ENCODE measurements at places on chromosomes 12 and 14.

GRCh38 chr14:36835128-36835527, 173.5 kb downstream of the PAX9 start:
- DNase-seq: no peak

GRCh38 chr14:92040431-92041051, 682 bp upstream of the TRIP11 start:
- DNase-seq: peak; percentile 28

- DNase-seq: no peak
These were observed 89.9 kb upstream of the PRICKLE1 start for GRCh38 chr12:42679466-42679865.

GRCh38 chr12:77686760-77687159, 143.9 kb upstream of the NAV3 start:
- DNase-seq: no peak

DNA sequence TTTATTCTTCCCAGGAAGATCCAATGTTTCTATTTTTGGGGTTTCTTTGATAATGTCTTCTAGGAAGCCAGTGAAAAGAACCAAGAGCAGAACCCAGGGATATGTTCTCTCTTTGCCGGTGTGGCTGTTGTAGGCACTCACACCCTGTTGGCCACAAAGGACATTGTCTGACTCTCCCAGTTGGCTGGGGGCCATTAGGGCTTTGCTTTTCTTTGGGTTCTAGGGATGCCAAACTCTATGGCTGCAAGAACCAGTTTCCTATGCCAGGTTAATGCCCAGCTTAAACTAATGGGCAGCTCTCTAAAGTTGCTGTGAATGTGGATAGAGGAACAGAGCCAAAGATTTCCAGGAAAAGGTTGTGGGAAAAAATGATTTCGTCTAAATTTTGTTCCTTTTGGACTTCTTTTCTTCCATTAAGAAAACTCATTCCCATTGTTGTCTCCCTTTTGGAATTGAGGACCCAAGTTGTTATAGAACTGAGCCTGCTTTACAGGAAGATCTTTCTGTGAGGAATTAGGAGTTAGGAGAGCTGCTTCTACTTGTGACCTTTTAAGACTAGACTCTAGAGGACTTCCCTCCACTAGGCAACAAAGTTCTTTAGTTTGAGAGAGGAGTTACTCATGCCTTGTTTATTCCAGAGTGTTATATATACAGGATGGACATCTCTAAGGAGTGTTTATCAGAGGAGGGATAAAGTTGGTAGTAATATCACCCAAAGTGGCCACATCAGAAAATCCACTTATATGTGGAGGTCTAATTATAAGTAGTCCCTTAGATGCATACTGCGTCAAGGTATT, 13.1 kb downstream of the COPZ1 start:
- no peak for DNase-seq

DNA sequence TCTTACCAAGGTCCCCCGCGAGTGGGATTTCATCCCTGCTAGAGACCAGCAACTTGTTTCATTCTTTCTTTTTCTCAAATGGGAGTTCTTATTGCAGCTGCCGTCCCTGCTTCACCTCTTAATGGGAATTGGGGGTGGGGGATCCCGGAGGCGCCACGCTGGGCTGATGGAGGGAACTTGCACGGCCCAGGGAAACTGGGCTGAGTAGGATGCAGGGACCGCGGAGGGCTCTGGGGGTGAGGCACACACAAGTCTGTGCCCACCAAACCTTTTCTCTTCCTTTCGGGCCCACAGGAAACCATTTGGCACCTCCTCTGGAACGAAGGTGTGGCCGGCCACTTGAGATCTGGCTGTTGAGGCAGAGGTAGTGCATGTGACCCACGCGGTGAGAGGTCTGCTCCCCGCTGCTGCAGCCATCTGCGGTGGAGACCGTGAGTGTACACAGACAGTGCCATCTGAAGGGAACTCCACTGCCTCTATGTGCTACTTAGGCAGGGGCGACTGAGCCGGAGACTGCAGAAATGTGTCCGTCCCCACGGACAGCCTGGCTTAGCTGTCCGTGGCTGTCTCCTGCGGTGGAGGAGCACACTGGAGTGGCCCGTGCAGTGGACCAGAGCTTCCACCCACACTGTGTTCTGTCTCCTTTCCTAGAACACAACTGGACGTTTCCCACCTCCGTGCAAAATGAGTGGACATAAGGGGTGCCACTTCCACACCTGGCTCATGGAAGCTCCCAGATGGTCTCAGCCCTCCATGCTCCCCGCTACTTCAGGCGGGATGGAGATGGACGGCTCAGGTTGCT, 42.1 kb upstream of the TESC start:
- DNase-seq: no peak

DNA sequence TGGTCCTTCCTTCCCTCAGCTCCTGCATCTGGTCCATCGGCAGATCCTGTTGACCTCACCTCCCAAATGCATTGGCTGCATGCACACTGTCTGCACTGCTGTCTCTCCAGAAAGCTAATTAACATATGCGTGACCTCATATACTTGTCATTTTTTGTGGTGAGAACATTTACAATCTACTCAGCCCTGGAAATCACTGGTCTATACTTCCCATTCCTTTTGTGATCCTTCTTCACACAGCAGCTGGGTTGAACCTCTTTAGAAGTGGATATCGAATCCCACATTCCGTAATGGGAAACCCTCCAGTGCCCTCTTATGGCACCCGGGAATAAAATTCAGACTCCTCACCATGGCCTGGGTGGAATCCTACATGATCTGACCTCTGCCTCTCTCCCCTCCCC, 45.0 kb downstream of the SMOC1 start:
- DNase-seq: no peak

DNA sequence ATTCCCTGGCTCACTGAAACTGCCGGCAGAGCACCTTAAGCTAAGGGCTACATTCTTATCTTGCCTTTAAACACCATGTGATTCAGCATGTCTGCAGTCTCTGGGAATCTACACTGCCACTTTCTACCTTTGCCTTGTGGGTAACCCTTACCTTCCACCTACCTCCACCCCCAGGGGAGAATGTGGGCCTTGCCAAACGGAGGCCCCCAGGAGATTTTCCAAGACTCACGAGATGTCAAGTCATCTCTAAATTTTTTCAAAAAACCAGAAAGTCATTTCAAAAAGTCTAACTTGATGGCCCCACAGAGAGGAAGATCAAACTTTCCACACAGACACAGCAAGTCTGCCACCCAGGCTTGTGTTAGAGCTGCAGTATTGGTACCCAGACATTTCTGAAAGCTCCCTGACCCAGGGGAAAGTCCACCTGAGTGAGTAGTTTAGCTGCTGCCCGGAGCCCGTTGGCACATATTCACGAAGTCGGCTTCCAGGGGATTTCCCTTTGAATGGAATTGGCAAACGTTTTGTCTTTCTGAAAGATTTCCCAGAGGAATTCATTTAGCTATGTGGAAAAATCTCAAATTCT, 4.7 kb upstream of the PSMA6 start:
- peak; percentile 73 for DNase-seq

DNA sequence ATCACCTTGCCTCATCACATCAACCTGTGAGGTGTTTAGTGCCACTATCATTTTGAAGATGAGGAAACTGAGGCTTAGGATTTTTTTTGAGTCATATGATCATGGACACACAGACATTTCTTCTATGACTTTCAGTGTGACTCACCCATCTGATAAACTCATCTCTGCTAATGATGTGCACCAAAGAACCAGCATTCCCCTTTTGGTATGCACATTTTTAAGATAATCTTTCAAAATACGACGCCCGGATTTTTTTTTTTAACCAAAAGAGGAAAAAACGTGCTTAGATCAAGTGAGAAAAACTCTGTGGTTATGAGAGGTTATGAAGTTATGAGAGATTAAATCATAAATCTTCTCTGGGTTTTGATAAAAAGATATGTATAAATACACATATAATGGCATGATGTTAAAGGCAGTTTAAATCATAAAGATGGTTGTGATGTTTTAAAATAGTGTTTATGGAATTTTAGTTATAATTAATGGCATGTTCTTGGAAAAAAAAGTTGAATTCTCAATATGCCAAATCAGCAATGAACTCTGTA, 948.1 kb downstream of the TMTC2 start:
- no peak for DNase-seq

GRCh38 chr12:65232476-65233077, 45.9 kb upstream of the MSRB3 start:
- no peak for DNase-seq

DNA sequence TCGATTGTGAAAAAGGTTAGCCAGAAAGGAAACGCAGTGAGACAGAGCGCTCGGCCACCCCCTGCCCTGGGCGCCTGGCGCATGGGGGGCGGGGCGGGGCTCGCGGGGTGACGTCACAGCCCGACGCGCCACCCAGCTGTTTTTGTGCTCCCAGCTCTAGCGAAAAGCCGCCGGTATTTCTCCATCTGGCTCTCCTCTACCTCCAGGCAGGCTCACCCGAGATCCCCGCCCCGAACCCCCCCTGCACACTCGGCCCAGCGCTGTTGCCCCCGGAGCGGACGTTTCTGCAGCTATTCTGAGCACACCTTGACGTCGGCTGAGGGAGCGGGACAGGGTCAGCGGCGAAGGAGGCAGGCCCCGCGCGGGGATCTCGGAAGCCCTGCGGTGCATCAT, at the start of gene GABARAPL1:
TSS of gene GABARAPL1 (plus strand) at position 139 of the 393 bp plus-strand sequence. CDS start at position 392, 253 bp downstream.
- peak; percentile 85 for DNase-seq

DNA sequence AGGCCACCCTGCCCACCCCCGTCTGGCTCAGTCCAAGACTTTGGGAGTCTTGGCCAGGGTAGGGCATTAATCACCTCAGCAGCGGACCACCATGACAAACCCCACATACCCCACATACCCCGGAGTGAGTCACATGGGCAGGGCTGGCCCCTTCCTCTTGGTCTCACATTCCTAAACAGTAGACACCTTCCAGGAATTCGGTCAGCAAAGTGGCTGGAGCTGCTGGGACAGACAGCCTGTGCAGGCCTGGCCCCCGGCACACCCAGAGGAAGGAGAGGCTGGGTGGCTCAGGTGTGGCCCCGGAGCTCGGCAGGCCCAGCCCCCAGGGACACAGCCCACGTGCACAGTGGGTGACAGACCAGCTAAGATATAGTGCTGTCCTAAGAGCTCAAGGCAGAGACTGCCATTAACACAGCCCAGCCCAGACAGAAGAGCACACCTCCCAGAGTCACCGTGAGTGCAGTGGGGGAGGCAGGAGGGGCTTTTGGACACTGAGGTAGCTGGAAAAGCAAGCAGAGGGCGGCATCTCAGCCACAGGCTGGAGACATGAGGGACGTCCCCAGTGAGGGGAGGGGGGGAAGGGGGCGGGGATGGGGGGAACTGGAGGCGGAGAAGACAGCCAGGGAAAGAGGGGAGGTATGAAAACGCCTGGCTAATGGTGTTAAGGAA, 24.0 kb downstream of the CCDC85C start:
- no peak for DNase-seq

DNA sequence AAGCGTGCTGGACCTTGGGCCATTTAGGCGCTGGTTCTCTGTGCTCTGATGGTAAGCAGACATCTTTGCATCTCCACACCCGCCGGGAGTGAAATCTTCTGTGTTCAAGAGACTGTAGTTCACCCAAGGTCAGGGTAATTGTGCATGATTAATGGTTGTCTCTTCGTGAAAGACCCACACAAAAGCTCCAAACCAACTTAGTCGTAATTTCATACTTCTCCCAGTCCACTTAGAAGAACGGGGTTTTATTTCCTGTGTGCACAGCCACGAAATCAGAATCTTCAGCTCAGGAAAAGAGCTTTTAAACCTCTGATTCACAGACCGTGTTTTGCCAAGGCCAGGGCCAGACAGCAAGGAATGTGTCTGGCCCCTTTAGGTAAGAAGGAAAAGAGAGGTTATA, 640.9 kb downstream of the MED13L start:
- no peak for DNase-seq

- DNase-seq: peak; percentile 38
These were observed 3.4 kb downstream of the CYP46A1 start for GRCh38 chr14:99687284-99688209.

DNA sequence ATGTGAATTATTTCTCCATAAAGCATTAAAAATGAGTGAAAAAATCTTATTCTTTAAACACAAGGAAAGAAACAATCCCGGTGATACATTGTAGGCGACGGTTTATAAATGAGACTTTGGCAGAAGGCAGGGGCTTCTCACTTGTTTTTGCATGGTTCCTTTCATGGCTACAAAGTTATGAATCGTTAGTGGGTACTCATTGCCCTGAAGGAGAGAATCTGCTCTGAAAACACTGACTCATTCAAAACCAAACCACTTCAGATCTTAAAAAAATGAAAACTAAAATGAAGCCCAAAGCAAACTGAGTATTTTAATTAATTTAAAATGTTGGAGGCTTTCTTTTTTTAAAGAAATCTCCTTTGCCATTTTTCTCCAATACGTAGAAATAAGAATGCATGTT, 41.4 kb upstream of the AMIGO2 start:
- no peak for DNase-seq

GRCh38 chr14:58364316-58364715, 31.4 kb upstream of the TOMM20L start:
- no peak for DNase-seq

- DNase-seq: no peak
These were observed 1.1 kb downstream of the ATXN3 start for GRCh38 chr14:92105073-92105892.

DNA sequence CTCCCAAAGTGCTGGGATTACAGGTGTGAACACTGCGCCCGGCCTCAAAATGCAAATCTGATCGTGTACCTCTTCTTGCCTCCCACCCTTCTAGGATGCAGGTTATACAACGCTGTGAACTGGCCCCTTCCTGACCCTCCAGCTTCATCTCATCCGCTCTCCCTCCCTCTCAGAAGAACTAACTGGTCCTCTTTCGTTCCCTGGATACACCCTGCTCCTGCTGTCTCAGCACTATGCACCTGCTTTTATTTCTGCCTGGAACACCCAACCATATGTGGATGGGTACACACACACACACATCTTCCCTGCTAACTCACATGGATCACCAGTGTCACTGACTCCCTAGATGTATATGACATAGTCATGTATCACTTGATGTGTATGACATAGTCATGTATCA, 56.1 kb upstream of the VASH1 start:
- no peak for DNase-seq

- DNase-seq: no peak
These were observed 243.5 kb downstream of the BCL11B start for GRCh38 chr14:99028521-99028920.

GRCh38 chr14:99268810-99269707, 2.9 kb downstream of the BCL11B start:
- DNase-seq: peak; percentile 55
